ENCODE measurements at places on chromosomes 12 and 14.

GRCh38 chr14:101834397-101834796 is 72.9 kb downstream of the PPP2R5C start:
- DNase-seq: no peak

GRCh38 chr12:74608231-74608775 is 70.7 kb downstream of the ATXN7L3B start:
- no peak for DNase-seq

DNA sequence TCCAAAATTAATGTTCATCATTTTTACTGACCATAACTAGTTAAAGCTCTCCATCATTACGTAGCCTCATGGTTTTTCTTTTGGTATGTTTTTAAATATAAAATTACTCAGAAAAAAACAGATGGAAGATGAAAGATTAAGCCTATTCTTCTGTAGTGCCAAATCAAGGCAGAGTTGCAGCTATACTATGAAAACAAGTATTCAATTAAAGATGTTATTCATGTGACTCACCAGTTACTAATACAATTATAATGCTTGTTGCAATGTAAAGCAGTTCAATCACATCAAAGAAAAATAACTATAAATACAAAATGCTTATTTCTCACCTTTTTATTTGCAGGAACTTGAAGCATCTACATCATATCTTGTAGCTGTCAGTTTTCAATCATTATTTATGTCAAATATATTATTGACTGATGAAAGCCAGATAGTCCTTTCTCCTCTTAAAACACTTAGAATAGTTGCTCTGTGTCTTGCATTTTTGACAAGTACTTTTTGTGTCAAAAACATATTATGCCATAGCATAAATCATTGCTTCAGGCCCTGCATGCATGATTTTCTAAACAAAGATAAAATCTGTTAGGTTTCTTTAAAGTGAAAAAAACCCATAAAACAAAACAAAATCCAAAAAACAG is 36.0 kb upstream of the TRHDE start:
- no peak for DNase-seq

DNA sequence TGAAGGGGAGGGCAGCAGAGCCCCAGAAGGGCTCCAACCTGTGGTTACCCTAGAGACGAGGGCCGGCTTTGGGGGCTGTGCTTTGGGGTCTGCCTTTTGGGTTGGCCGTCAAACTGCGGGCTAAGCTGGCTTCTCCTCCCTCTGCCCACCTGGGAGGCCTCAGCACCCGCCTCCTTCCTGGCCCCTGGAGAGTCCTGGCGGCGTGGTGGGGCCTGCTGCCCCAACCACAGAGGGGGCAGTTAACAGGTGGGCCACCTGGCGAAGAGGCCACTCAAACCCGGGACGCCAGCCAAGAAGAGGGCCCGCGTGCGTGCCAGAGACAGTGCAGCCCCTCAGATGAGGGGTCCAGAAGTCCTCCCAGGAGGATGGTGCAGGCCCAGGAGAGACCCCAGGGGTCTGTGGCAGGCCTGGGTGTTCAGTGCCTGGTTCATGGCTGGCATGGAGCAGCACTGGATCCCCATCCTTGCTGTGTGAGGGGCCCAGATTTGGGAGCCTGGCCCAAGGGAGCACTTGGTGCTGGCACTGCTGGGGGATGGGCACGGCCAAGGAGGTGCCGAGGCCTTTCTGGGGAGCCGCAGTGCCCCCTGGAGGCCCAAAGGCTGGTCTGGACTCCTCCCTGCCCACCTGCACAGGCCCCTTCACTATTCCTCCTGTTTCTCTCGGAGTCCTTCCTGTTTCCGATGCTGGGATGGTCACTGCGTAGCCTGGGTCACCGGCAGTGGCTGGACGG is 48.8 kb downstream of the LRCOL1 start:
- DNase-seq: peak; percentile 72

GRCh38 chr12:121713257-121713777 is 765 bp downstream of the TMEM120B start:
- DNase-seq: no peak

GRCh38 chr12:88884600-88884999 is 304.3 kb upstream of the KITLG start:
- DNase-seq: no peak
